8988T (cell line): ENCODE measurements at places on chromosomes 2 and 18.

- no peak for DNase-seq
Observed at GRCh38 chr2:105757433-105757832, 12.7 kb downstream of the NCK2 start.

- no peak for DNase-seq
Observed at GRCh38 chr2:165594935-165595255, 125.4 kb downstream of the CSRNP3 start.

- DNase-seq: no peak
Observed at GRCh38 chr2:1967242-1968208, 223.2 kb upstream of the PXDN start.

DNA sequence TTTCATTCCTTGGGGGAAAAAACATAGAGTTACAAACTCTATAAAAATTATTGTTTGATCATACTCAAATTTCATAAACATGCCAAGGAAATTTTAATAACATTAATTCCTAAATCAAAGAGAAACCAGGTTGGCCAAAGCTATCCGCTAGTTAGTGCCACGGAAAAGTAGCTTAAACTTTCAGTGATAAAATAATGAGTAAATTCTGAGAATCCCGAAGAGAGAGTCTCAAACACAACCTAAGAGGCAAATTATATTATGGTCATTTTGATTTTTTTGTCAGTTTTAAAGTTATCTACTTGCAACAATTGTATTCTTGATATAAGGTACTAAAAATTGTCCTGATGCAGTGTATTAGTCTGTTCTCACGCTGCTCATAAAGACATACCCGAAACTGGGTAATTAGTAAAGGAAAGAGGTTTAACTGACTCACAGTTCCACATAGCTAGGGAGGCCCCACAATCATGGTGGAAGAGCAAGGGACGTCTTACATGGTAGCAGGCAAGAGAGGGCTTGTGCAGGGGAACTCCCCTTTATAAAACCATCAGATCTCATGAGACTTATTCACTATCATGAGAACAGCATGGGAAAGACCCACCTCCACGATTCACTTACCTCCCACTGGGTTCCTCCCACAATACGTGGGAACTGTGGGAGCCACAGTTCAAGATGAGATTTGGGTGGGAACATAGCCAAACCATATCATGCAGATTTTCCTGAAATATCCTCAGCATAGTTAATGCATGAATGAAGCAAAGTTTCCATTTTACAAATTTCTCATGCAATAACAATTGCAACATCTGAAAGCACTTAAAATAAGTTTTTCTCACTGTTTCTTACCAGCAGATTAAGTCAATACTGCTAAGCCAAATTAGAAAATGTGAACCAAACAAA lies 205.9 kb upstream of the STK17B start:
- no peak for DNase-seq
